ENCODE measurements at places on chromosomes 3 and 15.

DNA sequence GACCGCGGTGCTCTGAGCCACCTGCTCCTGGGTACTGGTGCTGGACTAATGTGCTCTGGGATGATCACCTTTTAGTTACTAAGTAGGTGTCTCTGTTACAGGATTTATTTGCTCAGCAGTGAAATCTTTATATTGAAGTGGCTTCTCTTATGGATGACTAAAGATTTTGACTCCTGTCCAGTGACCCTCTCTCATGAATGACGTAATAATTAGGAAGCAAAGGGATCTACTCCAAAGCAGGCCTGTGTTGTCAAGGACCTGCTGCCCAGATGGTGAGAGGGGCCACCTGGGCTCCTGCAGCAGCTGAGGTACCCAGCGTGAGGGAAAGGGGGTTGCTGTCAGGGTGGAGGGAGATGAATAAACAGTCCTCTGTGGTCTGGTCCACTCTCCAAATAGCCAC, 263.6 kb downstream of the GABRG3 start:
- H3K4me3 ChIP-seq: no peak overlapping the region
- H3K4me1 ChIP-seq: no peaks in the 10 kb centered on the region
- no peak for DNase-seq
- H3K36me3 ChIP-seq: no peaks in the 10 kb centered on the region

GRCh38 chr15:48028712-48029111, 92.1 kb upstream of the SLC24A5 start:
- H3K36me3 ChIP-seq: no peaks in the 10 kb centered on the region
- H3K27me3 ChIP-seq: no peaks in the 10 kb centered on the region

- DNase-seq: no peak
- H3K4me3 ChIP-seq: no peak overlapping the region
- H3K4me1 ChIP-seq: peaks cover 38% of the 10 kb centered on the region
- no peaks in the 10 kb centered on the region for H3K36me3 ChIP-seq
- no peaks in the 10 kb centered on the region for H3K27me3 ChIP-seq
Measured at GRCh38 chr15:83068054-83068453, 1.0 kb upstream of the BTBD1 start.

DNA sequence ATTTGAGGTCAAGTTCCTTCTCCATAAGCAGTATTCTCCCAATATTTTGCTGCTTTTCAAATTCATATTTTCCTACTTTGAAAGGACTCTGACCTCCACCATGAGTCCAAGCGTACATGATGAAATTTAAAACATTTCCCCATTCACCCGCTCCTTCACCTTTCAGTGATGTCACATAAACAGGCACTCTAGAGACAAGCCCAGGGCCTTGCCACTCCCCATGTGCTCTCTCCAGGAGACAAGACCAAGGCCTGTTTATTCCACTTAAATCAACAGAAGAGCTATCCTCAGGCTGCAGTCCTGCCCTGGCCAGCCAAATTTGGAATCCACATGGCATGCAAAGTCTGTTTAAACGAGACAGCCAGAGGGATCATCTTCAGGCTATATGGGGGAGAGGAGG, 161.5 kb downstream of the ARRDC4 start:
- H3K36me3 ChIP-seq: no peaks in the 10 kb centered on the region
- peaks cover 6% of the 10 kb centered on the region for H3K4me1 ChIP-seq
- no peaks in the 10 kb centered on the region for H3K27me3 ChIP-seq

DNA sequence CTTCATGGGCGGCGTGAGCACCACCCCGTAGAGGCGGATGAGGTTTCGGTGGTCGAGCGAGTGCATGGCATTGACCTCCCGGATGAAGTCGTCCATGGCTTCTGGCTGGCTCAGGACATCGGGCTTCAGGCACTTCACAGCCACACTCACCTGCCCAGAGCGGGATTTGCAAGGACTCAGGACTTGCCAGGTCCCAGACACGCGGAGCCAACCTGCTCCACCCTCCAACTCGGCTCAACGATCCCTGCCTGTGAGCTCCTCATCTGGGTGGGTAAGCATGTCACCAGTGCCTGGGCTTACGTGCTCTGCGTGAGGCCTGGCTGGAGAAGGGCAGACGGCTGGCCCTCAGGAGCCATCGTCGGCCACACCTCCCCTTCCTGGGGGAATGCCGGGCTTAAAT, 25.2 kb downstream of the TNK2 start:
- no peak for DNase-seq
- H3K27me3 ChIP-seq: no peaks in the 10 kb centered on the region
- H3K4me1 ChIP-seq: peaks cover 7% of the 10 kb centered on the region
- H3K27ac ChIP-seq: no peak overlapping the region

- H3K36me3 ChIP-seq: no peaks in the 10 kb centered on the region
- H3K27me3 ChIP-seq: no peaks in the 10 kb centered on the region
- DNase-seq: no peak
- H3K4me3 ChIP-seq: no peak overlapping the region
Measured at GRCh38 chr3:43389388-43390254, 103.3 kb downstream of the SNRK start.

DNA sequence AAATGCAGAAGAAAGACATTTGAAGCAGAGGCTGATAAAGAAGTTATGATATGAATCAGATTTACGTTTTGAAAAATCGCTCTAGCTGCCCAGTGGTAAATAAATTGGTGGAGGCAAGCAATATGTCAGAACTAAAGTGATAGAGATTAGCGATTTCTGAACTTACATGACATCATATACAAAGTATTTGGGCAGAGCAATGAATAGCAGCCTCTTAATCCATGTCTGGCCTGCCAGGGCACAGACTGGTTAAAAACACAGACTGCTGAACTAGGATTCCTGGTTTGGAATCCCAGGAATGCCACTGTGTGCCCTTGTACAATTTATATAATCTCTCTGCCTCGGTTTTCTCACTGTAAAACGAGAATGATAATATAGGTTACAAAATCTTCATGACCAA, 243.1 kb upstream of the SETMAR start:
- H3K27ac ChIP-seq: no peak overlapping the region
- no peaks in the 10 kb centered on the region for H3K4me1 ChIP-seq
- no peak for DNase-seq
- H3K4me3 ChIP-seq: no peak overlapping the region
- H3K36me3 ChIP-seq: no peaks in the 10 kb centered on the region

GRCh38 chr3:169146179-169146665, 517.3 kb downstream of the MECOM start:
- no peaks in the 10 kb centered on the region for H3K4me1 ChIP-seq
- peaks cover 4% of the 10 kb centered on the region for H3K27me3 ChIP-seq
- peak overlapping the region; percentile 40 for H3K4me3 ChIP-seq
- no peak for DNase-seq
- H3K36me3 ChIP-seq: no peaks in the 10 kb centered on the region

DNA sequence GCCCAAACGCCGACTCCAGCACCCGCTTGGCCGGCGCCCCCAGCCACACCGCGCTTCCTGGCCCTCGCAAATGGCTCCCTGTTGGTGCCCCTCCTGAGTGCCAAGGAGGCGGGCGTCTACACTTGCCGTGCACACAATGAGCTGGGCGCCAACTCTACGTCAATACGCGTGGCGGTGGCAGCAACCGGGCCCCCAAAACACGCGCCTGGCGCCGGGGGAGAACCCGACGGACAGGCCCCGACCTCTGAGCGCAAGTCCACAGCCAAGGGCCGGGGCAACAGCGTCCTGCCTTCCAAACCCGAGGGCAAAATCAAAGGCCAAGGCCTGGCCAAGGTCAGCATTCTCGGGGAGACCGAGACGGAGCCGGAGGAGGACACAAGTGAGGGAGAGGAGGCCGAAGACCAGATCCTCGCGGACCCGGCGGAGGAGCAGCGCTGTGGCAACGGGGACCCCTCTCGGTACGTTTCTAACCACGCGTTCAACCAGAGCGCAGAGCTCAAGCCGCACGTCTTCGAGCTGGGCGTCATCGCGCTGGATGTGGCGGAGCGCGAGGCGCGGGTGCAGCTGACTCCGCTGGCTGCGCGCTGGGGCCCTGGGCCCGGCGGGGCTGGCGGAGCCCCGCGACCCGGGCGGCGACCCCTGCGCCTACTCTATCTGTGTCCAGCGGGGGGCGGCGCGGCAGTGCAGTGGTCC, 3.5 kb downstream of the ISLR2 start:
- H3K27ac ChIP-seq: no peak overlapping the region
- no peak overlapping the region for H3K4me3 ChIP-seq
- H3K36me3 ChIP-seq: no peaks in the 10 kb centered on the region
- DNase-seq: no peak
- peaks cover 44% of the 10 kb centered on the region for H3K4me1 ChIP-seq

DNA sequence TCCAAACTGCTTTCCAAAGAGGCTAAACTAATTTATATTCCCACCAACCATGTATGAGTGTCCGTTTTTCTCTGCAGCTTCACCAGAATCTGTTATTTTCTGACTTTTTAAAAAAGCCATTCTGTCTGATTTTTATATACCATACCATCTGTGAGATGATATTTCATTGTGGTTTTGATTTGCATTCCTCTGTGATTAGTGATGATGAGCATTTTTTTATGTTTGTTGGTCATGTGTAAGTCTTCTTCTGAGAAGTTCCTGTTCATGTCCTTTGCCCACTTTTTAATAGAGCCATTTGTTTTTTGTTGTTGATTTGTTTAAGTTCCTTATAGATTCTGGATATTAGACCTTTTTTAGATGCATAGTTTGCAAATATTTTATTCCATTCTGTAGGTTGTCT, 179.4 kb upstream of the ALCAM start:
- no peak for DNase-seq
- no peaks in the 10 kb centered on the region for H3K36me3 ChIP-seq
- no peak overlapping the region for H3K4me3 ChIP-seq
- no peak overlapping the region for H3K27ac ChIP-seq
- no peaks in the 10 kb centered on the region for H3K4me1 ChIP-seq

GRCh38 chr3:56971261-56971660, 89.2 kb upstream of the SPATA12 start:
- H3K4me3 ChIP-seq: no peak overlapping the region
- H3K36me3 ChIP-seq: no peaks in the 10 kb centered on the region
- H3K27me3 ChIP-seq: no peaks in the 10 kb centered on the region
- peaks cover 3% of the 10 kb centered on the region for H3K4me1 ChIP-seq
- no peak for DNase-seq
- no peak overlapping the region for H3K27ac ChIP-seq

- no peak overlapping the region for H3K27ac ChIP-seq
- no peak overlapping the region for H3K4me3 ChIP-seq
- no peaks in the 10 kb centered on the region for H3K4me1 ChIP-seq
- no peaks in the 10 kb centered on the region for H3K36me3 ChIP-seq
- no peak for DNase-seq
Measured at GRCh38 chr15:59410391-59410896, 27.5 kb upstream of the FAM81A start.

GRCh38 chr3:195214381-195214780, 56.6 kb downstream of the XXYLT1 start:
- H3K36me3 ChIP-seq: no peaks in the 10 kb centered on the region
- DNase-seq: peak; percentile 62
- no peak overlapping the region for H3K27ac ChIP-seq

GRCh38 chr15:52858782-52859176, 68.6 kb upstream of the ONECUT1 start:
- H3K36me3 ChIP-seq: no peaks in the 10 kb centered on the region
- no peaks in the 10 kb centered on the region for H3K27me3 ChIP-seq
- no peaks in the 10 kb centered on the region for H3K4me1 ChIP-seq
- DNase-seq: no peak

DNA sequence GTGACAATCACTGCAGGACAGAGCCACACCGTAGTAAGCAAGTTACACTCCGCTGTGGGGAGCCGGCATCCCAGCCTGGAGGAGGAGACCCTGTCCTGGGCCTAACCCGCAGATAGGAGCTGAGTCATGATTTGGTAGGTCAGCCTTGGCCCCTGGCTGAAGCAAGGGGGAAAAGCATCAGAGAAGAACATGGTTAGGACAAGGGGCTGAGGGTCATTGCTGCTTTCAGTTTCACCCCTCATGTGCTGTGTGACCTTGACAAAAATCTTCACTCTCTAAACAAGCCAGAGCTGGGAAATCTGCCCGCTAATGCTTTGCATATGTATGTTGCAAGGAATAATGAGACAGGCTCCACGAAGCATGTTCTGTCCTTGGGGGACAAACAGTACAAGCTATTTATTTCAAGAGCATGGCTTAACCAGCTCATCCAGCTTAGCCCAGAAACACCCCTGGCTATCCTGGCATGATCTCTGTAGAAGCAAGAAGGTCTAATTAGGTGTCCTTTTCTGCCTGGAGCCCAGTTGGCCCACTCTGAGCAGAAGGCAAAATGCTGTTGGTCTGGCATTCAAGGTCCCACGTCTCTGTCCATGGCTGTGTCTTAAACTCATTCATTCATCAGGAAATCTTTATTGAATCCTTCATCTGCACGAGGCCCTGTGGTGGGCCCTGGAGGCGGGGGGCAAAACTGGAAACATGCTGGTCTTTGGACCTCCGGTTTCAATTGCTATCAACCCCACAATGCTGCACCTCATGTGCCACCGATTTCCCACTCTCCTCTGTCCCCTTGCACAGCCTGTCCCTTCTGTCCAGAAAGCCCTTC, 221.3 kb upstream of the LYSMD4 start:
- H3K4me1 ChIP-seq: peaks cover 23% of the 10 kb centered on the region
- no peaks in the 10 kb centered on the region for H3K36me3 ChIP-seq
- peak overlapping the region; percentile 4 for H3K27ac ChIP-seq
- H3K4me3 ChIP-seq: no peak overlapping the region
- H3K27me3 ChIP-seq: no peaks in the 10 kb centered on the region

DNA sequence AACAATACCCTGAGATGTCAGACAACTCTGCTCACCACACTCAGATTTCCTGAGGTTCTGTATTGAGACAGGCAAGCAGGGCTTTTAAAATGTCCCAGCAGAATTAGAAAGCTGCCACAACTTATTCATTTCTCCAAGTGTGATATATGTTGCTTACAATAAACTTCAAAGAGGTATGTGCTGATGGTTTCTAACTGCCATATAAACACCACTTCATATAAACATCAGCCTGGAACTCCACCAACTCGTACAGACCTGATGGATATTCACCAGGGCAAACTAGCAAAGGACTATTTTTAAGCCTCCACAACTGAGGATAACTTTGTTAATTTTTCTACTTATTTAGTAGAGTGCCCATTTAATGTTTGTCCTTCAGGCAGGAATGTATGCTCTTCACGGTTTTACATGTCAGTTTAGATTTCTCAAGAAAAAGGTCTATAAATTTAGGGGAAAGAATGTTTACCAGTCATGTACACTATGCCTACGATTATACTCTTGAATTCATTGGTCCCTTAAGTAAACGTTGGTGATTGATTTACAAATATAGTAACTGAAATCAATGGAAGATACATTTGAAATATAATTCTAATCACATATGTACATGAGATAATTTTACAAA, 109.6 kb upstream of the ABI3BP start:
- no peak for DNase-seq
- H3K27me3 ChIP-seq: no peaks in the 10 kb centered on the region
- H3K27ac ChIP-seq: no peak overlapping the region
- H3K4me3 ChIP-seq: no peak overlapping the region

- no peaks in the 10 kb centered on the region for H3K36me3 ChIP-seq
- no peaks in the 10 kb centered on the region for H3K27me3 ChIP-seq
- no peak overlapping the region for H3K27ac ChIP-seq
- no peaks in the 10 kb centered on the region for H3K4me1 ChIP-seq
- H3K4me3 ChIP-seq: no peak overlapping the region
Measured at GRCh38 chr15:55110446-55110845, 86.3 kb downstream of the RSL24D1 start.

DNA sequence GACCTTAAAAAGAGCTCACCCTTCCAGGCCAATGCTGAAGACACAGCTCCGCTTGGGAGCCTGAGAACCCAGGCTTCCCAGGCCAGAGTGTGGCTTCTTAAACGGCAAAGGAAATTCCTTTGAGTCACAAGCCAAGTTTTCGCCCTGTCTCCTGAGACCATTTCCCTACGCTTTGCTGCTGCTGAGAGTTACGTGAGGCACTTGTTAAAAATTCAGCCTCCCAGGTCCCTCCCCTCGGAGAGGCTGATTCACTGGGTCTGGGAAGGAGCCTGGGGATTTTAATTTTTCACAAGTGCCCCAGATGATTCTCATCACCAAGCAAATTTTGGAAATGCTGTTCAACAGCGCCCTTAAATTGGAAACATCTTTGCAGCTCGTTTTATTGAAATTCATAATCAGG, 25.5 kb downstream of the RLBP1 start:
- H3K27me3 ChIP-seq: no peaks in the 10 kb centered on the region
- H3K27ac ChIP-seq: peak overlapping the region; percentile 7
- H3K4me1 ChIP-seq: peaks cover 23% of the 10 kb centered on the region
- no peak overlapping the region for H3K4me3 ChIP-seq
- H3K36me3 ChIP-seq: no peaks in the 10 kb centered on the region
- DNase-seq: no peak

Data from vagina (tissue), 2 donors.